Stimulated activated CD8-positive, alpha-beta memory T cell treated with anti-CD3 and anti-CD28 coated beads, Interleukin-4, amount 100 ng/mL, for 4 hours (primary cell): ENCODE measurements at places on chromosomes 6 and 20.

DNA sequence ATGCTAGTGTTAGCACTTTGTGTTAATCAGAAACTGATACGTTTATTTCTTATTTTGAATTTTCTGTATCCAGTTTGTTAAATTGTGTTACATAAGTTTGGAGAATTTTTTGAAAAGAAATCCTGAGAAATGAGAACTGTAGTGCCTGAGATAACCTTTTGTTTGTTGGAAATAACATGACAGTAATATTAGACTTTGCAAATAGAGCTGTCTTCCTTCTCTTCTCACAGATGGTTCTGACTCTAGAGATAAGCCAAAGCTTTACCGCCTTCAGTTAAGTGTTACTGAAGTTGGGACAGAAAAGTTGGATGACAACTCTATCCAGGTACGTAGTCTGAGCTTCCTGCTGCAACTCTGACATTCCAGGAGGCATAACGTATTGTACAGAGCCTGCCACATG is 69.9 kb downstream of the AFDN start:
- no peak for DNase-seq

- no peak for DNase-seq
Measured at GRCh38 chr6:37872373-37872745, 52.8 kb downstream of the ZFAND3 start.

DNA sequence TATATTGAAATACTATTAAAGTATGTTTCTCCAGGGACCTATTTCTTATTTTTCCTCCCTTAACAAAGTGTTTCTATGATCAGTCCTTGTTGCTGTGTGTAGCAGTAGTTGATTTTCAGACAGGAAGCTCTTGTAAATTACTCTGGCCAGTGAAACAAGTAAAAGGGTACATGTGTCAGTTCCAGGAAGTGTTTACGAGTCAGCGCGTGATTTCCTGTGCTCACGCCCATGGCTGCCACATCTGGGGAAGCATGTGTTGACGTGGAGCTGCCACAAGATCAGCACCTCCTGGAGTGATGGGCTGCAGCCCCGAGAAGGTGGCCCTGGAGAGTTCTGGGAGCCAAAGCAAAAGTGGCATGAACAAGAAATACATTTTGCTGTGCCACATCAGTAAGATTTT is 38.6 kb upstream of the GGTLC1 start:
- DNase-seq: peak; percentile 30

DNA sequence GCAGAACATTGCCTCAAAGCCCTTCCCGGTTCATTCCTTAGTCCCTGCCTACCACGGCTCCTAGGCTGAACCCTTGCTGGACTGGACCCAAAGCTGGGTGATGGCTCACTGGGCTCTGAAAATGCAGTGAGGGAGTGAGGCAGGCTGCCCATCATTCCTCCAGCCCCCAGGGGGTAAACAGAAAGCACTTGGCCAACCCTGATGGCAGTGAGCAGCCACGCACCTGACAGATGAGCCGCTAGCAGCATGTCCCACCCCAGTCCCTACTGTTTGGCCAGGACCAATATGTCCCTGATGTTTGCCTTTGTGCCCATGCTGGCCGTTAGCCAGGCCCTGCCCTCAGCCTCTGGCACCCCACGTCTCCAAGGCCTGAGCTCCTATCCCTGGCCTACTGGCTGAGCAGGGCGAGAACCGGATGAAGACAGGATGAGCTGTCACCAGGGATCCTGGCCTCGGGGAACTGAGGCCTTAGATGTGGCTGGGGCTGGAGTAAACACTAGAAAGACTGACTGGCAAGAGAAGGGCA is 19.4 kb upstream of the BAK1 start:
- no peak for DNase-seq

DNA sequence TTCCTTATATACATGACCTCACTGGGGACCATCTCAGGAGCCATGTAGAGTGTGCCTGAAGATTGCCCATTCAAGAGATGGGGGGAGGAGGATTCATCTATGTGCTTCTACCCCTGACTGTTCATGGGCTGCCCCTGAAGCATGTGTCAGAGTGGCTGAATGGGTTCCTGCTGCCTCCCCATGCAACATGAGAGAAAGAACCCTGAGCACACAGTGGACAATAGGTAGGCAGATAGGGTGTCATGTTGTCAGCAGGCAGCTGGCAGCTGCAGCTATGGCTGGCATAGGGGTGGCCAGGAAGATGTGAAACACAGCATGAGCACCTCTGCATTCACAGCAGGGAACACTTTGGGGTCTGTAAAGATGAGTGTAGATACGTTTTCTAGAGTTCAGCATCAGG is 208.4 kb upstream of the CNR1 start:
- no peak for DNase-seq

GRCh38 chr20:50318710-50319109 is 128.1 kb downstream of the CEBPB start:
- no peak for DNase-seq

GRCh38 chr6:26377719-26378118 is 5.2 kb upstream of the BTN2A2 start:
- no peak for DNase-seq

DNA sequence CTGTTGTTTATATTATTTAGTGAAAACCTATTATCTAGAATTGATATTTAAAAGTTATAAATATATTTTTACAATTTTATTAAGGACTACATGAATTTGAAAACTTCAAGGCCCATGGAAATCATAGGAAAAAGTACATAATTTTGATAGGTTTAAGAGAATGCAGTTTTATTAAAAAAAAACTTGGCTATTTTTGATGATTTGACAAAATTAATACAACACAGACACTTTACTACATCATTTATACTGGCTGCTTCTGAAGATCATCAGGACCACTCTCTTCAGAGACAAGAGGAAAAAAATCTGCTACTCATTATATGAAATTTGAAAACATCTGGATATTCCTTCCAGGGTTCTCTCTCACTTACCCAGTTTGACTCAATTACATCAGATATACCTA is 637.7 kb downstream of the BCKDHB start:
- DNase-seq: no peak

DNA sequence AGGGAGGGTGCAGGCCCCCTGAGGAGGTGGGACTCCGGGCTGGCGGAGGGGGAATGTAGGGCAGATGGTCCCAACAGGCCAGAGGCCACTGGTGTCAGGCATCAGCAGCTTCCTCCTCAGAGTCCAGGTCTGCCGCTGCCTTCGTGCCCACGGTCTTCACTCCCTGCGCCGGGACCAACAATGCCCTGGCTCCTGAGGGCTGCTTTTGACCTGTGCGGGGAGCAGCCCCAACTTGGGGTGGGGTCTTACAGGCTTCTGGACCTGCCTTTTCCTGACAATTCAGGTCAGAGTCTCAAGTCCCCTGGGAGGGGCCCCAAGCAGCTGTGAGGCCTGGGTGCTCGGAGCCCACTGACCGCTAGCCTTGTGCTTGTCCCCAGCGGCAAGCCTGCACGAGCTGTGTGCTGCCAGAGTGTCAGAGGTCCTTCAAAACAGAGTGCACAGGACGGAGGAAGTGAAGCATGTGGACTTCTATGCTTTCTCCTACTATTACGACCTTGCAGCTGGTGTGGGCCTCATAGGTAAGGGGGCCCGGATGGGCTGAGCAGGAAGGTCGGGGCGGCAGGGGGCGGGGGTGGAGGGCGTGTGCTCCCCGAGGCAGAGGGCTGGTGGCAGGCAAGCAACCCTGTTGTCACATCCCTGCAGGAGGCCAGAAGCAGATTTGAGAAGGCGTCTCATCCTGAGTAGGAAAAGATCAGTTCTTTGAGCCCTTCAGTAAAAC is 25.3 kb upstream of the PYGB start:
- DNase-seq: no peak

- no peak for DNase-seq
Measured at GRCh38 chr6:130505808-130506598, 140.2 kb downstream of the TMEM200A start.

DNA sequence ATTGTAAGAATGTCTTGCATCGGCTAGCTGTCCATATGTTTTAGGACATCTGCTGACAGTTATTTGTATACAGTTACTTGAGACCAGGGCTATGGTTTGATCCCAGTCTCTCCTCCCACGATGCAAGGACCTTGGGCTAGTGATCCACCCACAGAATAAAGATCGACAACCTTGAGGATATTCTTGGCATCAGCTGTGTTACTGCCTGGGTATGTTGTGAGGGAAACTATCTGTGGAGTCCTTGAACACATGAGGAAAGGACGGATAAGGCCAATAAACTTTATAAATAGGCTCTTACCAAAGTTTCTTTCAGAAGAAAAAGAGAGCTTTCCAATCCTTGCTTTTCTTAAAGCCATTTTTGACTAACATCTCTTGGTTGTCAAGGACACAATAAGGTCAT is 70.8 kb upstream of the HEY2 start:
- DNase-seq: no peak

DNA sequence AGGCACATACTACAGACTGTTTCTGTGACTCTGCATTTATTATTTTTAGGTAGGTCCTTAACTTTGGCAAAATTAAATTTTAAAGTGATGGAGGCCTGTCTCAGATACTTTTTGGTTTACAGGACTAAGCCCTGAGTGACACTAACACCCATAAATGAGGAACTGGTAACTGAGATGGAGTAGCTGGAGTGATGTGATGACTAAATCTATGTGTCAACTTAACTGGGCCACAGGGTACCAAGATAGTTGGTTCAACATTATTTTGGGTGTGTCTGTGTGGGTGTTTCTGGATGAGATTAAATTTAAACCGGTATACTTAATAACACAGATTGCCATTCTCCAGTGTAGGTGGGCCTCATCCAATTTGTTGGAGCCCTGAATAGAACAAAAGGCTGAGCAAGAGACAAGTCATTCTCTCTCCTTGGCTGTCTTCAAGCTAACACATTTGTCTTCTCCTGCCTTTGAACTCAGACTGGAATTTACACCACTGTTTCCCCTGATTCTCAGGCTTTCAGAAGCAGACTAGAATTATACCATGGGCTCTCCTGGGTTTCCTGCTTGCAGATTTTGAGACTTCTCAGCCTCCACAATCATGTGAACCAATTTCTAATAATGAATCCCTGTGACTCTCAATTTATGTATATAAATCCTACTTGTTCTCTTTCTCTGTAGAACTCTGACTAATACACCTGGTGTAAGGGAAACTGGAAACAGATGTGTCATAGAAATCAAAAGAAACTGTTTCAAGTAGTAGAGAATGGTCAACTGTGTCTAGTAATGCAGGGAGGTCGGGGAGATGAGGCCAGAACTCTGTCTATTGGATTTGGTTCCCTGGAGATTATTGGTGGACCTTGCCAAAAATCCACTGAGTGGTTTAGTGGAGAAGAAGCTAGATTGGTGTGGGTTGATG is 579.2 kb downstream of the EPM2A start:
- no peak for DNase-seq

DNA sequence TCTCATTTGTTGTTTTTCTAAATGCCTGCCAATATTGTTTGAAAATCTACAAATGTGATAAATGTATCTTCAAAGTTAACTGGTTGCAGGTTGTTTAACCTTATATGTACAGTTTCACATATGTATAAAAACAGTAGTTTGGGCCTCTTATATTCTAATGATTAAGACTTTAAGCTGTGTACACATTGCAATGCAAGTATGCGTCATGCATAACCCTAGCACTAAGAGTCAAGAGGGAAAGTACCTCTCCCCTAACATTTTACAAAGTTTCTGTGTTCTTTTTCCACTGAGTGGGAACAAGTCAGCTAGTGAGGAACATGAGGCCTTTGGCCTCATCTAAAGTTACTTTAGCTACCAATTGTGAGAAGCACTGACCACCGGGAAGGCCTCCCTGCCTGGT is 25.7 kb upstream of the MICB start:
- no peak for DNase-seq

DNA sequence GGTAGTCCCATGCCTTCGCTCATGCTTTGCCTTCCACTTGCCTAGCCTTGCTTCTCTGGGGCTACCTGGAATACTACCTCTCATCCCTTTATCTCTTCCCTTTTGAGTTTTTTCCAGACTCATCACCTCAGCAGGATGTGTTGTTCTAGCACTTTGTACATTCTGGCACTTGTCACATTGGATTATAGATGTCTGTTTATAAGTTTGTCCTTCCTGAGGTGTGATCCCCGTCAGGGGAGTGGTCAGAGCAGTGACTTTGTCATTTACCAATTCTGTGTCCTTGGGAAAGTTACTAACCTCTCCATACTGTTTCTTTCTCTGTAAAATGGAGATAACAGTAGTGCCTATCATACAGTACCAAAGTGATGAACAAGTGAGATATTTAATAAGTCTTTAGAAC is 66.5 kb downstream of the CTNNBL1 start:
- no peak for DNase-seq

DNA sequence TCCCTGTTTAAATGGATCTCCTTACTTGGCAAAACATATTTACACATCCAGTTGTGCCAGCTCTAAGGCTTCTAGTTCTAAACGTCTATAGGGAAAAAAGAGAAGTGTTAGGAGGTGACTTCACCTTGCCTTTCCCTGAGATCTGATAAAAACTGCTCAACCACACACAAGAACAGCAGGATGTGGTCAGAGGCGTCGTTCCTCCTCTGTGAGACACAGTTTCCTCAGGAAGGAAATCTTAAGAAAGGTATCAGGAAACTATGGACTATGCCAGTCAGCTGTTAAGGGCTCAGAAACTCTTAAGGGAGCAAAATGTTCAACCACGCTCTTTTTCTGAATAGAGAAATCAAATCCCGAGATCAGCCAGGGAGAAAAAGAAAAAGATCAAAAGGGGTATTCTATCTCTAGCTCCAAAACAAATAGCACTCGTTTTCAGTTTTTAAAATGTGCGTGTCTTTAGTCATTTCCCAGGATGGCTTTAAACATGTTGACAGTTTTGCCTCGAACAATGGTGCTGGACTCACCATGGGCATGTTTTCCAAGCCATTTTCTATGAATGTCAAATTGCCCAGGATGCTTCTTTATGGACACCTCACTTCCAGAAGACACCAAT is 154.5 kb downstream of the HACE1 start:
- peak; percentile 11 for DNase-seq

DNA sequence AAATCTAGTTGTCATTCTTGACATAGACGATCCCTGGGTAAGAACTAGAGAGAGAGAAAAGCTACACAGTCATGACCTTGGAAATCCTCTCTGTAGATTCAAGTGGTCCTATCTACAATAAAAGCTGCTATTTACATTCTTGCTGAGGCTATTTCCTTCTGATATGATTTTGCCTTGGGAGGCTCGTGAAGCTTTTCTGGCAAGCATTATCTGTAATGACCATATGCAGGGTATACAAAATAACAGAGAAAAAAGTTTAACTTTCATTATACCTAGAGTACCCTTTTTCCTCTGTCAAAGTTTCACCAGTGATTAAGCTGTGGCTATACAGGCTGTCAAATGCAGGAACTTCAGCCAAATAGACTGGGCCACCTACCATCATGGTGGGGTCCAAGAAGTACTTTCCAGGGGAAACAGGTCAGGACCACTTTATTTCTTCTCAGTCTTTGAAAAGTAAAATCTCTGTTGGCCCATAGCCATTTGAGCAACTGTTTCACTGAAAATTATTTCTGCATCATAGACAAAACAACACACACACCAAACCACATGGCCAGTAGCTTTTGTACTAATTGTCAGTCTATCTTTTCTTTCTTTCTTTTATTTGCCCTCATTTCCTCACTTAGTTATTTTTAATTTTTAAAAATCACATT is 677.0 kb upstream of the ID4 start:
- DNase-seq: no peak
